Inflammatory macrophage (primary cell): ENCODE measurements at places on chromosomes 2 and 18.
A peak's percentile ranks its signal among the peaks of the same experiment; 100 is the strongest.

DNA sequence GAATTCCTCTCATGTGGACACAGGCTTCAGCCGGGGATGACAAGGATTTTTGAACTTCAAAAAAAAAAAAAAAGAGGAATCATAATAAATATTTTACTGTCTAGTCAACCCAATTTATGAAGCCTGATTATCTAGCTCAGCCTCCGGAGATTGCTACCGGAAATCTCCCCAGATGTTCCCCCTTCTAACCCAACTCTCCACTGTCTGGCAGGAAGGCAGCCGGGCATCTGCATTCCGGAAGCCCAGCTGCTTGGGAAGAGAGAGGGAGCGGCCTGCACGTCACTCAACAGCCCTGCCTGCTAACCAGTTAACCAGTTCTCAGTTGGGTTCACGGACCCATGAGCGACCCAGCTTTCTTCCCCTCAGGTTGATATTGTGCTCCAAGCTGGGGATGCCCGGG lies 87.2 kb upstream of the POU3F3 start:
- no peak for DNase-seq

GRCh38 chr2:85242321-85242720 lies 85.5 kb downstream of the TGOLN2 start:
- DNase-seq = no peak

DNA sequence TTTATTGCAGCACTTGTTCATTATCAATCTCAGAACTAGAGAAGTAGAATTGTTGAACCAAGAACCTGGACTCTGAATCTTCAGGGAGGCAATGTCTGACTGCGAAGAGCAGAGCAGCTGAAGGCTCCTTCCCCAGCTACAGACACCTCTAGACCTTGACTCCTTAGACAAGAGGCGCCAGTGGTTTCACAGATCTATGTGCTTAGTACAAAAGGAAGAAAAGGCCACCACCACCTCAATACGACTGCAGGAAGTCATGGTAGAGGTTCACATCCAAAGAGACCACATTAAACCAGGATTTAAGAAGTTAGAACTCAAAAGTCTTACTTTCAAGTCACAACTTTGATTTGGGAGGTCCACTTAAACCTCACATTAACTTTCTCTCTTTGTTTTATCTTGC lies 158.1 kb upstream of the VRK2 start:
- no peak for DNase-seq

DNA sequence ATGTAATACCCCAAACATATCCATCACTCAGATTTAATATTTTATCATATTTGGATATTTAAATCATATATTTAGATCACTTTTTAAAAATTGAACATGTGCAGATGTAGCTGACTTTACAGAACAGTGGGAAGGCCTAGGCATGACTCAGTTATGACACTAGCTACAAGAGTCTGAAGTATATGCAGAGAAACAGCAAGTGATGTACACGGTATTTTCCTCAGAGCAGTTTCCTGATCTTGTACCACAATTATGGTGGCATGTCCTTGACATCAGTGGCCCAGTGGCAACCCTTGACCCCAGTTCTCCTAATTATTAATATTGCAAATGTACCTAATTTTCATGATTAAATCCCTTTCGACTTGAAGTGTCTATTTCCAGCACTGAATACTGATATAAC lies 28.2 kb downstream of the CDKL4 start:
- DNase-seq = no peak

- DNase-seq = peak; percentile 17
These were observed 118.0 kb upstream of the MSTN start for GRCh38 chr2:190180313-190181122.

DNA sequence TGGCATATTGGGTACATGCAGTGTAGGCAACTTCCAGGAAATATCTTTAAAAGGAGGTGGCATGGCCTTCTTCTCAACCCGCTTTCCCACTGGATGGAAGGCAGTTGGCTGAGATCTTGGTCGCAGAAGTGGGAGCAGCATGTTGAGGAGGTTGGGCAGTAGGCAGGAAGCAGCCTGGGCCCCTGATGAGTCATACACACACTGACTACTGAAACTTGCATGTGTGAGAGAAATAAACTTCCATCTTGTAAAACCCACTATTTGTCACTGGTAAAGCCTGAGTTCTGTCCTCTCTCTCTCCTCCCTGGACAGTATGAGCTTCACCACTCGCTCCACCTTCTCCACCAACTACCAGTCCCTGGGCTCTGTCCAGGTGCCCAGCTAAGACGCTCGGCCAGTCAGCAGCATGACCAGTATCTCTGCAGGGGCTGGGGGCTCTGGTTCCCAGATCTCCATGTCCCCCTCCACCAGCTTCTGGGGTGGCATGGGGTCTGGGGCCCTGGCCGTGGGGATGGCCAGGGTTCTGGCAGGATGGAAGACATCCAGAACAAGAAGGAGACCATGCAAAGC lies 233.8 kb upstream of the SPRED2 start:
- DNase-seq = peak; percentile 29

- no peak for DNase-seq
These were observed 389.5 kb downstream of the RND3 start for GRCh38 chr2:150097901-150098531.

GRCh38 chr2:20040489-20041172 lies 10.8 kb downstream of the LAPTM4A start:
- no peak for DNase-seq

DNA sequence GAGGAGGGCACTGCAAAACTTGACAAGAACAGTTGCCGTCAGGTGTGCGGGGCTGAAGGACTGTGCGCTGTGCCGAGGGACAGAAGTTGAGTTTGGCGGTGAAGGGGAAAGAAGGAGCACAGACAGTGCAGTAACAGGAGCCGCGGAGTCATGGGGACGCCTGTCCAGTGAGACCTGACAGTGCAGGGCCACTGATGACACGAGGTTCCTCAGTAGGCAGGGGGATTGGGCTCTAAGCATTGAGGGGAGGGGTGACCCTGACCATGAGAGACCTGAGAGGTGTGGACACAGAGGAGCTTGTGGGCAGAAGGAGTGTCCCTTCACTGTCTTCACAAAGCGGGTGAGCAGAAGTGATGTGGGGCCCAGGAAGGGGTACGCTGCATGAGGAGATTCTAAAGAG lies 104.8 kb downstream of the MTCL1 start:
- no peak for DNase-seq

GRCh38 chr18:35049111-35050027 lies 8.2 kb downstream of the MAPRE2 start:
- DNase-seq = peak; percentile 41

- no peak for DNase-seq
These were observed 32.0 kb downstream of the SFT2D3 start for GRCh38 chr2:127733113-127733815.

- no peak for DNase-seq
These were observed 165.0 kb downstream of the PLCL1 start for GRCh38 chr2:197969391-197969893.

DNA sequence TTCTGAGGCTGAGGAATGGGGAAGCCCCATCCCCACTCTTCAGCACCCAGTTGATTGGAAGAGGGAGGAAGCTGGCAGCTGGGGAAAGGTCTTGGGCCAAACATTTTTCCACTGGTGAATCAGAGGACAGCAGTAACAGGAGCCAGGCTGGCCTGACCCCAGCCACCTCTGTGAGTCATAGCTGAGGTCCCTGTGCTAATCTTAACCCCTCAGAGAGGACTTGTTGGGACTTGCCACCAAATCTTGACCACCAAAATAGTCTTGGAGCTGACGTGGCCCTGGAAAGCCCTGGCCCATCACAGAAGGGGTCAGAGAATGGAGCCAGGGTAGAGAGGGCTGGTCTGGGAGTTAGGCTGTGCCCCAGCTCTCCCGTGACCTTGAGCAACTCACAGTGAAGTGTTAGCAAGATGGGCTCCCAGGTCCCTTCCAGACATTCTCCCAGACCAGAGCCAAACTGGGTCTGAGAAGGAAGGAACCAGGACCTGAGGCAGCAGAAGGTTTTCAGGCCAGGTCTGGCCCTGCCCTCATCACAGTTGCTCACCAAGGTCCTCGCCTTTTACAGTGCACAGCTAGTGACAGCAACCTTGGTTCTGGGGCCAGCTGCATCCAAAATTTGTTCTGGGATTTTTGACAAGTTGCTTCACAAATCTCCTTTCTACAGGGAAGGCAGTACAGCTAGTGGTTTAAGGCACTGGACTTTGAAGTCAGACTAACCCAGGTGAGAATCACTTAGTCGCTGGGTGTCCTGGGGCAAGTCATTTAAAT lies 266.6 kb downstream of the CYP26B1 start:
- no peak for DNase-seq

GRCh38 chr2:197707316-197708213 lies 2.4 kb downstream of the MARS2 start:
- peak; percentile 46 for DNase-seq

DNA sequence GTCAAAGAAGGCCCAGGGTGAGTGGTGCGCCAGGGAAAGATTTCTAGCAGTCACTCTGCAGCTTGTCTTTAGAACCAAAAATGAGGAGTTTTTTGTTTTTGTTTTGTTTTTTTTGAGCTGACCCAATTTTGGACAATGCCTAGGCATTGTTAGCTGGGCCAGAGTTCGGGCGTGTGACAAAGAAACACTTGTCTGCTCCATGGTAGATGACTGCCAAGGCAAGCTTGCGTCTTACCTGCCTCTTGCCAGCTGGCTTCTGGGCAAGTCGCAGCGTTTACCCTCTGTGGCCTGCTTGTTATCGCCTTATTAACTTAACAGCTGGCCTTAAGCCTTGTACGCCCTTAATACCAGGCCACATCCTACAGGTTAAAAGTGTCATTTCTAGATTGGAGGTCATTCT lies 114.3 kb downstream of the GALNT1 start:
- no peak for DNase-seq

- DNase-seq = no peak
These were observed 18.9 kb downstream of the LYPD6B start for GRCh38 chr2:149057401-149057800.

DNA sequence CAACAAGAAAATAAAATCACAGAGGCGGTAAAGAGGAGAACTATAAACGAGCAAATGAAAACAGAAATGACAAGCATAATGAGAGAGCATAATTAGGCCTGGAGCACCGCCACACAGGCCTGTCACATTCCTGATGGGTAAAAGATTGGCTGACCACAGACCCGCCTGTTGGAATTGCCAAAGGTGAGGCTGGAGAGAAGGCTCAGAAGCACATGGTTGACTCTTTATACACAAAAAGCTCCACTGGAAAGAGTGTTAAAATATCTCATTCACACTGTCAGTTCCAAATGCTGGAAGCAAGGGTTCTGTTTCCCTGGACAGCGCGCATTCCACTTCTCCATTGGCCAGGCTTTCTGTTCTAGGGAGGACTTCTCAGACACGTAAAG lies 5.9 kb upstream of the LGALSL start:
- no peak for DNase-seq

DNA sequence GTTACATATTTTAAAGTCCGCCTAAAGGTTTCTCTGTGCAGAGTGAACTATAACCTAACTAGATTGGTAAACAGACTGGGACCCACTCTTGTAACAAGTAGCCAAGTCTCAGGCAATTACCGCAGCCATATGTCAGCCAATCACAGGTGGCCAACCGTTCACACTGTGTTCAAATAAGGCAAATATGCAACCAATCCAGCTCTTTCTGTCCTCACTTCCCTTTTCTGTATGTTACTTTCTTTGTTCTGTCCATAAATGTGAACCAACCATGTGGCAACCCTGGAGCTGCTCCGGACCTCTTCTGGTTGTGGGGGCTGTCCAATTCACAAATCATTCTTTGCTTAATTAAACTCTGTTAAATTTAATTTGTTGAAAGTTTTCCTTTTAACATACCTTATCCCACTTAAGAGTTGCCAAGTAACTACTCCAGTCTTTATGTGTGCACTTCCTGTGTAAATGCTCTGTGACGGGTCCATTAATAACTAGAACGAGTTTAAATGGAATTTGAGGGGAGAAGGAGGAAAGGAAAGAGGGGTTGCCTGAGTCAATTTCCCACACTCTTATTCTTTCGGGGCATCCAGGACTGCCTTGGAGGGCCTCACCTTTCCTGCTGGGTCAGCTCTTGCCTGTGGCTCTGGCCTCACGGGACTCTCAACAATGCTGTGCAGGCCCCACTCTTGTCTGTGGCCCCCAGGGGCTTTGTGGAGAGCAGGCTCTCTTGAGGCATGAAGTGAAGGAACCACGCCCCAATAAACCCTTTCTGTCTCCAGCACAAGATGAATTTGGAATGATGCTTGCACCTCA lies 6.6 kb upstream of the RPL37A start:
- peak; percentile 51 for DNase-seq

DNA sequence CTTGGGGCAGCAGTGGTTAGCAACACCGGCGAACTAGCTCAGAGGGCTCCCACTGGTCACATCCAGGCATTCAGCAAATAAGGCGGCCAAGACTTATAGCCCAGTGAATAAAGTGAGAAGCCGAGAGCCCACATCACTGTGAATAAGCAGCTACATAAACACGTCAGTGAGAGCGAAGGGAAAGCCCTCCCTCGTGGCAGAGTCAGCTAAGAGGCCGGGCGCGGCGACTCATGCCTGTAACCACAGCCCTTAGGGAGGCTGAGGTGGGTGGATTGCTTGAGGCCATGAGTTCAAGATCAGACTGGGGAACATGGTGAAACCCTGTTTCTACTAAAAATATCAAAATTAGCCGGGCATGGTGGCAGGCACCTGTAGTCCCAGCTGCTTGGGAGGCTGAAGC lies 5.2 kb downstream of the D2HGDH start:
- no peak for DNase-seq

GRCh38 chr2:135048122-135048521 lies 875 bp upstream of the MAP3K19 start:
- DNase-seq = no peak

- no peak for DNase-seq
These were observed 306.0 kb downstream of the TXNL1 start for GRCh38 chr18:56332371-56332770.

DNA sequence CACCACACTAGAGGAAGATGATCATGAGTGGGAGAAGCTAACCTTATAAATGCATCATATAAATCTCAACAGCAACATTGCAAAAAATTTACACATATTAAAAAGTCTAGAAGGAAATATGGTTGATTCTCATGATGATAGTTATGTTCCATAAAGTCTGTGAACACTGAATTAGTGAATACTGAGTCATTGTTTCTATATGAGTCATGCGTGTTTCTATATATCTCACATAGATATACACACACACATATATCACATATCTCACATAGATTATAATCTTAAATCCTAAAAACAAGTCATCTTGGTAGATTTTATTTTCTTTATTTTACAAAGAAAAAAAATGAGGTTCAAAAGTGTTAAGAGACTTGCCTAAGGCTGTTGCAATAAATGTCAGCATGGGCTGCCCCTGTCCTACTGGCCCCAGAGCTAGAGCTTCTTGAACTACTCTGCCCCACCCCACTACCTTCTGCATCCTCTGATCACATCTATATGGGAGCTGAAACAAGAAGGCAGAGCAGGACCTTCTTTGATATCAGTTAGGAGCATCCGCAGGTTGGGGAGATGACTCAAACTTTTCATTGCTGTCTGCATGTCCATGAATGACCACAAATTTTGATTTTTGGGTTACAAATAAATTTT lies 81.8 kb upstream of the ADAM23 start:
- no peak for DNase-seq

GRCh38 chr18:2960983-2961696 lies 51.8 kb downstream of the LPIN2 start:
- no peak for DNase-seq

- no peak for DNase-seq
These were observed 110.6 kb upstream of the TEX51 start for GRCh38 chr2:126788113-126788512.

- DNase-seq = peak; percentile 56
These were observed 679 bp downstream of the PMAIP1 start for GRCh38 chr18:59900222-59901128.

GRCh38 chr18:9765501-9765900 lies 57.4 kb downstream of the RAB31 start:
- DNase-seq = no peak

GRCh38 chr2:156883804-156884203 lies 373.7 kb upstream of the GALNT5 start:
- no peak for DNase-seq

- DNase-seq = no peak
These were observed 20.6 kb downstream of the PDE1A start for GRCh38 chr2:182406221-182406620.
